ENCODE measurements at places on chromosomes 12 and 14.
A peak's percentile ranks its signal among the peaks of the same experiment; 100 is the strongest.

- DNase-seq, result no peak
These were observed 112.0 kb downstream of the TSPAN8 start for GRCh38 chr12:71045781-71046180.

GRCh38 chr14:97946240-97946639 lies 1149.1 kb downstream of the VRK1 start:
- no peak for DNase-seq

GRCh38 chr14:92728759-92729364 lies 19.6 kb downstream of the LGMN start:
- DNase-seq, result peak; percentile 42

- no peak for DNase-seq
These were observed 11.6 kb upstream of the SCN8A start for GRCh38 chr12:51579321-51579850.

DNA sequence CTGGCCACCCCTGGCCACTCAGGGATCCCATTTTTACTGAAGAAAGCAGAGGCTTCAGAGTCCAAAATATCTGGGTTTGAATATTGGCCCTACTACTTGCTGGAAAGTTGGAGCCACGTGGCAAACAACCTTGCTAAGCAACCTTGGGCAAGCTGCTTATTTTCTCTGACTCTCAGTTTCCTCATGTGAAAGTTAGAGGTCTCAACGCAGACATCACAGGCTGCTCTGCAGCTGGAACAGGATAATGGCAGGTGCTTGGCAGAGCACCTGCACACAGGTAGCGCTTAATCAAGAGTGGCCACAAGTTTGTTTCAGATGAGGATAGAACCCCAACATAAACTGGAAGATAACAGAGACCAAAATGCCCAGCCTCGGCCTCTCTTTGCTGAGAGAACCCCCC lies 28.1 kb upstream of the CCND2 start:
- no peak for DNase-seq

- DNase-seq, result no peak
These were observed 78.9 kb upstream of the DICER1 start for GRCh38 chr14:95236221-95236620.

GRCh38 chr12:76848132-76848531 lies 30.7 kb downstream of the CSRP2 start:
- DNase-seq, result no peak

DNA sequence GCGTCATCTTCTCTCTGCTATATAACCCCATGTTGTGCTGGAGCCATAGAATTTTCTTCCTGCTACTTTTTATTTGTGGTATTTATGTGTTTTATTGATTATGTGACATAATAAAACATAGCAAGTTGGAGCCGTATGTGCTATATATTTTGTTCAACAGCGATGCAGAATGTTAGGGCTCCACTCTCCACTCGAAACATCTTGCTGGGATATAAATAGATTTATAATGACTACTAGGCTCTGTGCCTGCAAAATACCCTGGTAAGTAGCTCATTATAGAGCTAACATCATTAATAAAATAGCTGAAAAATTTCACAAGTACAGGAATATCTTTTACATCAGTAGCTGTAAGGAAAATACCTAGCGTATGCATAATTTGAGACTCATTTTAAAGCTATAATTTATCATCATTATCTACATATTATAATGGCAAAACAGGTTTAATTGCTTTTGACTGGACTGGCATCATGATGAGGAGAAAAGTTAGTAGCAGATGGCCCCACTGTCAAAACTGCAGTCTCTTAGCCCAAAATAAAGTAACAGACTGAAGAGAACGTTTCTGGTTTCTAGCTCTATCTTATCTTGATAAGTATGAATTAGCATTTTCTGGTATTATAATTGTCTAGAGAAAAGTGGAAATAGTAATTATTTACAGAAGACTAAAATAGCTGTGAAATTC lies 263.0 kb downstream of the NEDD1 start:
- DNase-seq, result no peak

- no peak for DNase-seq
These were observed 36.2 kb downstream of the BCL11B start for GRCh38 chr14:99235582-99236320.

DNA sequence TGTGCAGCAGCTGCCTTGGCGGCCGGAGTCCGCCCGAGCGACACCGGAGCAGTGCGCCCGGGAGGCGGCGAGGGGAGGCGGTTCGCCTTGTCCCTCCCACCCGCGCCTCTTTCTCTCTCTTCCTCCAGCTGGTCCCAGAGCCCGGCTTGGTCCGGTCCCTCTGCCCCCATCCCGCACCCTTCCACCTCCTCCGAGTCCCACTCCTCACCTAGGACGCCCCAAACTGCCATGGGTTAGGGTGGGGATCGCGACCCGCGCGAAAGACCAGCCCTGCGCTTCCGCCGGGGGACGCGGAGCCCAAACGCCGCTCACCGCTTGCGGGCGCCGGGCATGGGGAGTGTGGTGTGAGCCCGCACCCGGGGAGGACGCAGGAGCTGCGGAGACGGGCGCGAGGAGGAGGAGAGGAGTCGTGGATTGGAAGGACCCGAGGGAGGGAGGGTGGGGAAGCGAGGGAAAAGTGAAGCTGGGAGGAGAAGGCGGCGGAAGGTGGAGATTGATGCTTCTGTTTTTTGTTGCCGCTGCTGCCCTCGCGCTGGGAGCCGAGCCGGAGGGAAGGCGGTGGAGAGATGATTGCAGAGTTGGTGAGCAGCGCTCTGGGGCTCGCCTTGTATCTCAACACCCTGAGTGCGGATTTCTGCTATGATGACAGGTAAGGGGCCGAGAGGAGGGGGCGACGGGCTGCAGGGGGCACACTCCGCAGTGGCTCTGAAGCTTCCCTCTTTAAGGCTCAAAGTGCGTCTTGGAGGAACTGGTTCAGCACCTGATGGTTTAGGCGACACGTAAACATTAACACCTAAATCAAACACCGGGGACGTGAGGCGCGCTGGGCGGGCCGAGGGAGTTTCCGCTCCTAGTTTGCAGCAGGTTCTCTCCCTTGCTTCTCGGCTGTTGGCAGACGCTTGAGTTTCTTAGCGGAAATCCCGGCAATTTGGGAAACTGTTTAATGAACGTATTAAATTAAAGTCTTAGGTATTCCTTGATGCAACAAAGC lies 610 bp downstream of the TMTC2 start:
- DNase-seq, result peak; percentile 58

- DNase-seq, result no peak
These were observed 78.4 kb upstream of the RAP1B start for GRCh38 chr12:68532204-68532886.
